ENCODE measurements at places on chromosomes 13 and 19.

GRCh38 chr19:15251010-15251748, 18.9 kb upstream of the EPHX3 start:
- DNase-seq = no peak

GRCh38 chr19:2462635-2463421, 6.1 kb upstream of the LMNB2 start:
- DNase-seq = peak; percentile 71

DNA sequence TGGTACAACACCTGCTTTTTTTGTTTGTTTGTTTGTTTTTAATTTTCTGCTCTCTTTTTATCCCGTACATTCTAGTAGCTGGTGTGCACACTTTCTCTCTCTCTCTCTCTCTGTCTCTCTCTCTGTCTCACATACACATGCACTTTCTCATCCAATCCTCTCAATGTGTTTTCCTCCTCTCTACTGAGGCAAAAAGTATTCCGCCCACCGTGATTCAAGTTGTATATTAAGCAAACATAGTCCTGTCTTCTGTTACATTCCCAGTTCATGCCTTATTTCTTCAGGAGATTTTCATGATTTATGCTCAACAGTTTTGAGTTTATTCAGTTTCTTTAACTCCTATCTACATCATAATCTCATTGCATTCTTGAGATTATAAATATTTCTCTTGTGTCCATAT, 38.2 kb upstream of the SCEL start:
- no peak for DNase-seq

DNA sequence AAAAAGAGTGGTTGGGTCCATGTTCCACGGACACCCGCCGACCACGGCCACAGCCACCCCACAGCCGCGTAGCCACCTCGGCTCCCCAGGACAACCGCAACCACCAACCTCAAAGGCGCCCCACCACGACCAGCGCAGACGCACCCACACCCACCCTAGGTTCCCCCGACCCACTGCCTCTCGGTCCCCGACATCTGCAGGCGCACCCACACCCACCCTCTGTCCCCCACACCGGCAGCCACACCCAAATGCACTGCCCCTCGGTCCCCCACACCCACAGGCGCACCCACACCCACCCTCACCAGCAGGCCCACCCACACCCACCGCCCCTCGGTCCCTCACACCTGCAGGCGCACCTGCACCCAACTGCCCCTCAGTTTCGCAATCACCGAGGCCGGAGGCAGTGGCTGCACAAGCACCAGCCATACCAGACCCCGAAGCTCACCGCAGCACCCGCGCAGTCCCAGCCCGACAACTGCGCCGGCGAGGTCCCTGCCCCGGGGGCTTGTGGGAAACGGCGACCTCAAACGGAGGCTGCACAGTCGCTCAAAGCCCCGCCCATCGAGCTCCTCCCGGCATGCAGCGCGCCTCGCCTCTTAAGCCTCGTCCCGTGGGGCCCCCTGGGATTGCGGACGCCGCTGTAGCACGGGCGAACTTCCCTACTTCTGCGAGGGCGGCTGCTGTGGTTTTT, 18.3 kb downstream of the ZNF77 start:
- no peak for DNase-seq

DNA sequence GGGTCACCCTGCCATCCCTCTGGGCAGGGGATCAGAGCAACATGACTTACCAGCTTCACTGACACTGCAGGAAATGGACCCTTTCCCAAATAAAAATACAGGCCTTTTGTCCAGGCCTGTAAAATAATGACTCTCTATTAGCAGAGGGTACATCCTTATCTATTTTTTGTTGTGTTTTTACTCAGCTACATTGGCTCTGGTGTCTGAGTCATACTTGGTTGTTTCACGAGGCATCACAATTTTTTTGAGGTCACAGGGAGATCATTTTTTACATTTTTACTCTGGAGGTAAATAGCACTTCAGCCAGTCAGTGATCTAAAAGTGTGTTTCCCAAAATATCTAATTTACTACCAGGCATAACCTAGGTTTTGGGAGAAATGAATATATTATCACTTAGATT, 6.9 kb upstream of the HTR2A start:
- no peak for DNase-seq

DNA sequence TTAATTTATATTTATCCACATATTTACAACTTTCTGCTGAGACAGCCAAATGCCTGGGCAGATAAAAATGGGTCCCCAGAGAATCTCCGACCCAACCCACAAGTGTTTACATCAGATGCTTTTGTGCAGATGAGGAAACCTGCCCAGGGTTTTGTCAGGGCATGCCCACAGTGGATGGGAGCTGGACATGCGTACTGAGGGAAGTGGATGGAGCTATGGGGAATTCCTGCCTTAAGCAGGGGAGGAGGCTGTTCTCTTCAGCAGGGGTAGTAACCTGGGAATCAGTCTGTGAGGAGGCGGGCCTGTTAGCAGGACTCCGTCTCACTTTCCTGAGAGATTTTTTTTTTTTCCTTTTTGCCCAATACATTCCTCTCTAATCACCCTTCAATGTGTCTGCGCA, 122.9 kb downstream of the RFC3 start:
- no peak for DNase-seq

DNA sequence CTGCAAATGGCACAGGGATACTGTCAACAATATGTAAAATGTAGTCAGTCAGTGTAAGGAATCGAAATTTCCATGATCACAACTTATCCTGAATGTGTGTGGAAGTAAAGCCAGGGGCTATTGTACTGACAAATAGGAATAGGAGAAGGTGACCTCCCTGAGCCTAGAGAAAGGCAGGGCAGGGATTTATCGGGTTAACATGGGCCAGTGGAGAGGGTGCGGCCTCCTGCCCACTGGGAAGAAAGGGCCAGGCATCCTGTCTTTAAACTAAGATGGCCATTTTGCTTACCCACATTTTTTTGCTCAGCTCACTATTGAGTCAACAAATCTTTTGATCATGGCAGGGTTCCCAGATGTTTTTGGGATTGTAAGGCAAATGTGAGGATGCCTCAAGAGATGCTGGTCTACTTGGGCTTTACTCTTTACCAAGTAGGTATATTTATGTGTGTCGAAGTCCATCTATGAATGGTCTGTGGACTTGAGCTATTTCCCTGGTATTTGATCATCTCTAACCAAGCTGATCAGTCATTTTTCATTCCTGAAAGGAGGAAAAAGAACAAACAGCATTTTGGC, 116.6 kb upstream of the RNF113B start:
- no peak for DNase-seq

- no peak for DNase-seq
Observed at GRCh38 chr13:95704510-95704909, 27.6 kb downstream of the DNAJC3 start.

GRCh38 chr19:11382898-11383705, 1.0 kb downstream of the EPOR start:
- DNase-seq = peak; percentile 21

GRCh38 chr19:11964496-11964857, 363 bp upstream of the ZNF763 start:
- no peak for DNase-seq

GRCh38 chr13:76339649-76340048, 546.6 kb downstream of the KCTD12 start:
- DNase-seq = no peak

DNA sequence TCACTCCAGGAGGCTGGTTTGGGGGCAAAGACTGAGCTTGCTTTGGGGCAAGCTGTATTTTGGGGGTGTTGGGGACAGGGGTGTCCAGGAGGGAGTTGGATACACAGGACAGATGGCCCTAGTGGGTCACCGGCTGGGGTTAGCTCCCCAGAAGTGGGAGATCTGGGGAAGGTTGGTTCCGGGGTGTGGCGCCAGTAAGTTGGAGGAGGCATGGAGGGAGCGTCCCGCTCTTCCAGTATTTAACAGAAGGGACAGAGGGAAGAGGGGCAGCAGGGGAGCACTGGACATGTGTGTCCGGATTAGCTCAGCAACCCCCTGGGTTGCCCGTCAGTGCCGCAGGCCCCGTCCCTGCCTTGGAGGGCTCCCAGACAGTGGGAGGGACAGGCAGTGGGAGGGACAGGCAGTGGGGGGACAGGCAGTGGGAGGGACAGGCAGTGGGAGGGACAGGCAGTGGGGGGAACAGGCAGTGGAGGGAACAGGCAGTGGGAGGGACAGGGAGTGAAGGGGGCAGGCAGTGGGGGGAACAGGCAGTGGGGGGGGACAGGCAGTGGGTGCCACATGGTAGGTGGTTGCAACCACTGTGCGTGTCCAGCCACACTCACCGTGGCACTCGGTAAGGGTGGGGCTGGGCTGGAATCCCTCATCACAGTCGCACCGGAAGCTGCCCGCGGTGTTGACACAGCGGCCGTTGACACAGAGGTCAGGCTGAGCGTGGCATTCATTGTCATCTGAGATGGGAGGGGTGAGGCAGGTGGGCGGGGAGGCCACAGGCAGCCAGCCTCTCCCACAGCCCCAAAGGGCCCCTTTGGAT, 33.2 kb downstream of the CCL25 start:
- DNase-seq = no peak

DNA sequence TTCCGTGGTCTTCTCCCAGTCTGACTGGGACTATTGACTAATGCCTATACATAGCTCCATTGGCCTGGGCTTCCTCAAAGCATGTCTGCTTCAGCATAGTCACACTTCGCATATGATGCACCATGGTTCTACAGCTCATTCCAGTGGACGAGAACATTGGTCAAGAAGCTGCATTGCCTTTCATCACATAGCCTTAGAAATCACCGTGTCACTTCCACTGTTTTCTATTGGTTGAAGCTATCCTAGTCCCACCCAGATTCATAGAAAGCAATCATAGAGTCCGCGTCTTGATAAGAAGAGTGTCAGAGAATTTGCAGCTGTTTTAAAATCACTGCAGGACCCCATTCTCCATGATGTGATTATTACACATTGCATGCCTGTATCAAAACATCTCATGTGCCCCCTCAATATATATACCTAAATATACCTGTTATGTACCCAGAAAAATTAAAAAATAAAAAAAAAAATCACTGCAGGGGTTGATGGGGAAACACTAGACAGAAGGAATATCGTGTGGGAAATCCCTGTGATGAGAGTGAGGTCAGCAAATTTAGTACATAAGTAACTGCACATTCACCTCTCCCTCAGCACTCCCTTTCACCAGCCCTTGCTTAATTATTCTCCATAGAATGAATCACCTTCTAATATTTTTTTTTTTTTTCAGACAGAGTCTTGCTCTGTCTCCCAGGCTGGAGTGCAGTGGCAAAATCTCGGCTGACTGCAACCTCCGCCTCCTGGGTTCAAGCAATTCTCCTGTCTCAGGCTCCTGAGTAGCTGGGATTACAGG, 2.2 kb upstream of the ARHGAP33 start:
- DNase-seq = no peak

GRCh38 chr19:2702170-2703076, at the start of gene GNG7:
TSS of gene GNG7 (minus strand) at chr19:2702694. CDS start at chr19:2520688, 182,006 bp downstream.
- no peak for DNase-seq

DNA sequence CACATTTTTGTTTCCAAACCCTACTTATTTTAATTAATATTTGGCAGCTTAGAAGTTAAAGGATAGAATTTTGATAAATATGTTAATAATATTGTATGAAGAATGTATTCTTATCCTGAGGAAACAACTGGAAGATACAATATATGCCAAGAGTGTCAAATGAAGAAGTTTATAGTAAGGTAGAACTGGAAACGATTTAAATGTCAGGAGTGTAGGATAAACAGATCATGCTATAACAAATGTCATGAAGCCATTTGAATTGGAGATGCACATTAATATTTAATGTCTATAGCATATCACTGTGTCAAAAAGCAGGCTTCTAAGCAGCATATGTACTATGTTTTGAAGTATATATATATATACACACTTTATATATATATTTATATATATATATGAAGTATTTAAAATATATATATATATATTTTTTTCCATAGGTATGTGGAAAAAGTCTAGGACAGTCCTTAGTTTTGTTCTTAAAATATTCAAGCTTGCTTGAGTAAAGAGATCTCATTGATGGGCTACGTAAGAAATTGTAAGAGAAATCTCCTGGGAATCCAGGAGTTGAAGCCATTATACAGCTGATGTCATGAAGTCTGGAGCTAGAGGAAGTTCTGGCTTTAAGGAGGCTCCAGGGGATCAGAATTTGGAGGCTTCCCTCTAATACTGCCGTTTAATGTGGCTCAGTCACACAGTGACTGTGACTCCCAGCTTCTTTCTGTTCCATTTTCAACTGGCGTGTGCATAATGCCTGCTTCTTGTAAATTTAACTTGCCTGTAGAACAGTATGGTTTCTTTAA, 79.9 kb upstream of the MYCBP2 start:
- DNase-seq = no peak

DNA sequence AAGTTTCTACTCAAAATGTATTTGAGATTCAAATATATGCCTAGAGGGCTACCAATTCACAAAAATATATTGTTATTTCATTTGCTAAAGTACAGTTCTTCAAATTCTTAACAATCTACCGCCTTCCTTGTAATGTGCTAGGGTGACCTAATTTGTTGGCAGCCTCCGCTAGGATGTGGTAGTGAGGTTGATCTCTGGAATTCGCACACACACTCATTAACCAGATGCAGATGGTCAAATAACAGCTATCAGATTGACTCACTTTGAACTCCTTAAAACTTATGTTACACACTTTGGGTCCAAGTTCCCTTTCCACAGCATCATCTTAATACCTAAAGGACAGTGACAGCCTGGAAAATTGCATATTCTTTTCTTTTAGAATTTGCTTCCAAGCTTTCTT, 367.3 kb downstream of the DCT start:
- DNase-seq = no peak

GRCh38 chr13:85693889-85694511, 105.2 kb downstream of the SLITRK6 start:
- no peak for DNase-seq

- DNase-seq = no peak
Observed at GRCh38 chr13:48505012-48505411, 27.9 kb downstream of the RCBTB2 start.

DNA sequence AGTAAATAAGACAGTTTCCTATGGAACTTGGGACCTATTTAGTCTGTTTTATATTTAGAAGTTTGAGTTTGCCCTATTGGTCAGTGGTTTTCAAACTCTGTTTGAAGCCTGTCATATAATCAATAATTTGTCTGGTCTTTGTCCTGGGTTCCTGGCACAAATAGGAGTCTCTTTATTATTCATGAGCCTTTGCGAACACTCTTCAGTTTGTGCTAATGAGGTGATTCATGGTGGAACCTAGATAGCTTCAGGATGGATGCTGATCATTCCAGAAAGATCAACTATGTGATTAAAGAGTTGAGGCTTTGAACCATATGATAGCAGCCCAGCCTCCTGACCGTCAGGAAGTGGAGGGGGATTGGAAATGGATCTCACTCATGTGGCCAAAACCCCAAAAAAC, 10.0 kb upstream of the VWA8 start:
- DNase-seq = no peak

DNA sequence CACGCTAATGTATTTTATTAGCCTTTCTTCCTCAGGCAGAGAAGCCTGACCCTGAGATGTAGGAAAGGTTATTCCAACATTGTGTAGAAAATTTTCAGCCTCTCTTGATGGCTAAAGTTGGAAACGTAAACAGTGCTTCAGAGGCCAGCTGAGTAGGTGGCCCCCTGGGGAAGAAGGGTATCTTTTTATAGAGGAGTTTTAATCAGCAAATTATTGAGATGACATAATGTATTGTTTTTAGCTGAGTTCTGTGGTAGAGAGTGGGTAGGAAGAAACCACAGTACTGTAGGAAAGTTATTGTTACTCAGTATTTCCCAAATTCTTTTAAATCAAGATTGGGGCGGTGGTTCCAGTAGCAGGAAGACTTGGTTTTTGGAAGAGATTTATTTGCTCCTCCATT, 268.8 kb downstream of the DLEU7 start:
- DNase-seq = no peak

All from NCI-H2107 (cell line).